AG09309 (cell line): ENCODE measurements at places on chromosomes 3 and 15.

- DNase-seq = no peak
Observed at GRCh38 chr3:16945330-16945729, 60.6 kb downstream of the PLCL2 start.

- no peak for DNase-seq
Observed at GRCh38 chr15:58545307-58546065, 113.7 kb downstream of the LIPC start.

GRCh38 chr3:185067173-185067572, 85.7 kb downstream of the C3orf70 start:
- no peak for DNase-seq

GRCh38 chr3:132679911-132680310, 19.8 kb downstream of the UBA5 start:
- no peak for DNase-seq

- no peak for DNase-seq
Observed at GRCh38 chr3:194046531-194046930, 89.4 kb upstream of the HES1 start.

- DNase-seq = no peak
Observed at GRCh38 chr15:41417418-41418195, 712 bp downstream of the RTF1 start.
